Left renal pelvis (tissue), 4 donors: ENCODE measurements at places on chromosomes 4 and X.
A peak's percentile ranks its signal among the peaks of the same experiment; 100 is the strongest.

GRCh38 chr4:41339812-41340809 lies 83.4 kb downstream of the UCHL1 start:
- no peak for DNase-seq

DNA sequence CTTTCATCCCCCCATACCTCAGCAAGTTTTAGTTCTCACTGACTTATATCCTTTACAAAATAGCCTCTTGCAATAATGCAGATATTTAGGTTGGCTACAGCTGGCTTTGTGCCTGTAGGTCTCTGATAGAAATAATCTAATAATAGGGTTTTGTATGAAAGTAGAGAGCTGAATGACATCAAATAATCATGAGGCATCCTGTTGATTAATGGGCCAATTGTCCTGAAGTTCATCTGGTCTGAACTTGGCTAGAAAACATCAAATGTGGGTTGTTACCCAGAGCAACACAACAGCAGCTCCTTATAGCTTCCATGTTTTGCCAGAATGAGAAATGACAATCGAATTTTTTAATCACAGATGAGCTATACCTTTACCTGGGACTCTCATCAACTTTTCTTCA lies 19.2 kb upstream of the LHFPL1 start:
- no peak for DNase-seq

DNA sequence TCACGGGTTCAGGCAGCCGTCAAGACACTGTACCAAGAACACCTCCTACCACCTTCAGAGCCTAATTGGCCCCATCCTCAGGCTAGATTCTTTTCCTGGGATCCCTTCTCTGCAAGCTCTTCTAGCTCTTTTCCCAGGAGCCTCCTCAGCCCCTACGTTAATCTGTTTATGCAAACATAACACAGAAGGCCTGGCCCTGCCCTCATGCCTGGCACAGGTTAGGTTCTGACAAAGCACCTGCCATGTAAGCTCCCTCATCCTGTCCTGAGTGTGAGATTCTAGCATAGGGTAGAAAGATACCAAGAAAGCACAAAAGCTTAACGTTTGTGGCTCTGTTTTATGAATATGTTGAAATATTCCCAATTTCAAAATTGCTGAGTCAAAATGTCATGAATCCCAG lies 93.6 kb downstream of the IRF2 start:
- no peak for DNase-seq

GRCh38 chr4:66804979-66805378 lies 740.3 kb downstream of the CENPC start:
- DNase-seq: no peak

DNA sequence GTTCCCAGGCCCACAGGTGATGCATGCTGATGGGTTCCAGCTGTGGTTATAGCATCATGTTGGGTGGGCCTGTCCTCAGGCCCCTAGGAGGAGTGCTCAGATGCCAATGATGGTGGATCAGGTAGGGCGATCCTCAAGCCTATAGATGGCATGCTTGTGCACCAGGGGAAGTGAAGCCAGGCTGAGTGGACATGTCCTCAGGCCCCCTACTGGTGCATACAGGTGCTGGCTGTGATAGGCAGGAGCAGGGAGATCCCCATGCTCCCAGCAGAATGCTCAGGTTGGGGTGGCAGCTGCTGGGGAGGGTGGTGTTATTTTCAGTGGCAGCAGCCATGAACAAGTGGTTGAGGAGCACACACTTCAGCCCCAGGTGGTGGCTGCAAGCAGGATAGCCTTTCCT lies 96.0 kb downstream of the SMARCA1 start:
- no peak for DNase-seq

DNA sequence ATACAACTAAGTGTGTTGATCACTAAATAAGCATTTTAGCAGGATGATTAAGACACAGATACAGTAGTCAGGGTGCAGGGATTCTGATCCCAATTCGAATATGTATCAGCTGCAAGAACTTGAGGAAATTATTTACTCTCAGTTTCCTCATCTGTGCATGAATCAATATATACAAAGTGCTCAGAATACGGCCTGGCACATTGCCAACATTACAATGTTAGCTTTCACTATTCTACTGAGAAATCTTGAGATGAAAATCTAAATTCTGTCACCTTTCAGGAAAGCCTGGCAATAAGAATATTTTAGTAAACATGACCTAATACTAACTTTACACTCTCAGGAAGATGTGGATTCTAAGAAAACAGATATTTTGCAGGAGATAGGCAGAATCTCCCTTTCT lies 1001.6 kb upstream of the IGFBP7 start:
- no peak for DNase-seq

DNA sequence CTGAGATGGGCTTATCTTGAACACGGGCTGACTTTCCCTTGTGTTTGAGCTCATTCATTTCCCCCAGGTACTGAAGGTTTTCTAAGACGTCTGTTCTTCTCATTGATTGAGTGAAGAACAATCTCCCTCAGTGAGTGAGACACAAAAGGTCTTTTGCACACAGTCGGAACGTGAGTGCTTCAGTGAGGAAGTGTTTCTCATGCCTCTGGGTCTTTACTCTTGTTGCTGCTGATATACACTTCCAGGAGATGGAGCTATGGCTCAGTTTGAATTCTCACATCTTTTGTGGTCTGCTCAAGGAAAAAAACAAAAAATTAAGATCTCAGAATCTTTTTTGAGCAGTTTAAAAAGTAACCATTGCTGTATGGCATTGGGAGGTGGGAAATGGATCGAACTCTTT lies 981.9 kb upstream of the TENM3 start:
- DNase-seq: peak; percentile 15

DNA sequence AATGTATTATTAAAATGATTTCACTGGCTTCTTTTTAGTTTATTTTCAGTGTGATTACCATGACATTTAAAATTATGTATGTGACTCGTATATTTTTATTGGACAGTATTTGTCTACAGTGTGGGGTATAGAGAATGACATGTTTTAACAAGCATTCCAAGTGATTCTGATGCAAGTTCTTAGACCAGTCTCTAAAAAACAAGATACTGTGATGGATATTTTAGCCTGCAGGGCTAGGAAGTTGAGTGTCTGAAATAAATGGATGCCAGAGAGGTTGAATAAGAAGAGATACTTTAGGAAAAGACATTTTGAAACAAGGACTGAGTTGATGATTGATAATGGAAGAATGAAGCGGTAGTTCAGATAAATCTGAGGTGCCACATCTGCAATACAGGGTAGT lies 3.5 kb upstream of the MAD2L1 start:
- DNase-seq: no peak

GRCh38 chrX:39311646-39312045 lies 510.4 kb downstream of the MID1IP1 start:
- DNase-seq: no peak

- no peak for DNase-seq
These were observed 2.2 kb upstream of the DCUN1D4 start for GRCh38 chr4:51840781-51841180.

DNA sequence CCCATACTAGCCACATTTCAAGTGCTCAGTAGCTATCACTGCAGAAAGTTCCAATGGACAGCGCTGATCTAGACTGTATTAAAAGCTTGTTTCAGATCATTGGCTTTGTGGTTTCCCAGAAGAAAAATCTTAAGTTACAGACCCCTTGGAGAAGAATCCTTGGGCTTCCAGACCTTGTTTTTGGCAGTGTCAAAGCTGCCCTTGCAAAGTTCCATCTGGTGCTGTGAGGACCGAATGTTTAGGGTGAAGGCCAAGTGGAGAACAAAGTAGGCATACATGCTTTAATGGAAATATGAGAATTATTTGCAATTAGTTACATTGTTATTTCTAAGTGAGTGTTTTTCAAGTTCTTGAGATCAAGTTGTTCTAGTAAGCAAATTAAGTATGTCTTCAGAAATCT lies 144.7 kb downstream of the FRMPD4 start:
- DNase-seq: no peak

- DNase-seq: no peak
These were observed 508.1 kb downstream of the TRAM1L1 start for GRCh38 chr4:116577321-116577720.

- DNase-seq: no peak
These were observed 102.5 kb upstream of the SPANXN4 start for GRCh38 chrX:142923201-142923600.

DNA sequence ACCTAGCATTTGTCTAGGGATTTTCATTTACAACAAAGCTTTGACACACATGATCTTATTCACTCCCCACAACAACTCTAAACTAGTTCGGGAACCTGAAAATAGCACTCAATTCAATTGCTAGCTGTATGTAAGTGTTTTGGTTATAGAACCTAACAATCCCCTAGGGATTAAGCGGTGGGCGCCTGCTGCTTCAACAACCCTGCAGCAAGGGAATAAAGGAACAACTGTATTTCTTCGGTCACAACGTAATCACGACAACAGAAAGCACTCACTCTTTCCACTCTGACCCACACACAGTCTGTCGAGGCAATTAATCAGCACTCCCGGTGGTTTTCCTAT lies 674 bp upstream of the DIAPH2 start:
- DNase-seq: peak; percentile 7

GRCh38 chrX:100980608-100981497 lies 11.3 kb downstream of the ARL13A start:
- DNase-seq: no peak

GRCh38 chr4:186725469-186726425 lies 2.1 kb upstream of the FAT1 start:
- peak; percentile 69 for DNase-seq

DNA sequence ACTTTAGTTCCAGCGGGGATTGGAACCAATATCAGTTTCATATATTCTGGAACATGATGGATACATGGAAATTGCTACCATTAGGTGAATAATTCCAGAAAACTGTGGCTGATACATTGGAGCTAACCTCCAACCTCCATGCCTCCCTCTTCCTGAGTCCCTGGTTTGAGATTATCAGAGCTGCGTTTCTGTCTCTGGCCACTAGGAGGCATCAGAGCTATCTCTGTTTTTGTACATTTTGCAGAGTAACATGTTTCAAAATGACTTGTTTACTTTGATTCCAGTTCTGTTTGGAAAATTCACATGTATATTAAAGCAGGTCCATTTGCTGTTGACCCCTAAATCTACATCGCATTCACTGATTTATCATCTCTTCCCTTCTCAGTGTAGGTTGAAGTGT lies 2.4 kb upstream of the RAB40AL start:
- DNase-seq: no peak

DNA sequence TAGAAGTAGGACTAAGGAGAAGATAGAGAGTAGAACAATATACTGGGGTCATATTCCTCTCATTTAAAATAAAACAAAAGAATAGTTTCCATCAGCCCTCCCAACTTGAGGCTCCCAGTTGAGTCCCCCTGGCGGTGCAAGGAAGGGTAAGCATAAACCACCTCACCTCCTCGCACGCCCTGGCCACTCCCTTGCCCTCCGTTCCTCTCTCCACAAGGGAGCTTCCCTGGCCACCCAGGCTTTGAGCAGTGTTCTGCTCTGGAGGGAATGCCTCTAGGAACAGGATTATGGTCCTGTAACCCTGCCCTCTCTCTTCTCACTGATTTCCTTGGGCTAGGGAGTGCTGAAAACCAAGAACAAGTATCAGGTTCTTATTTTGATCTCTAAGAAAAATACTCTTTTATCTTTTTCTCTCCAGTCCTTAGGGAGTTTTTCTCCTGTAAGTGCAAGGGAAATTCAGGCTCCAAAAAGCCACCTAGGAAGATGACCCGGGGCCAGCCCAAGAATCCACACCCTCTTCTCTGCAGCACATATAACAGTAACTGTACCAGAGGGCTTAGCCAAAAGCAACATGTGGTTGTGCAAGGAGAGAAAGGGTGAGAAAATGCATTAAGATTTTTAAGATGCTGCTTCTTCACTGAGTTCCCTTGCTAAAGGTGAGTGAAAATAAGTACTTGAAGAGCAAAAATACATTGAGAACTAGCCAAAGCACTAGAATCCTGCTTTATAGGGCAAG lies 69.9 kb downstream of the USP38 start:
- DNase-seq: no peak
